ENCODE measurements at places on chromosomes 6 and 20.

DNA sequence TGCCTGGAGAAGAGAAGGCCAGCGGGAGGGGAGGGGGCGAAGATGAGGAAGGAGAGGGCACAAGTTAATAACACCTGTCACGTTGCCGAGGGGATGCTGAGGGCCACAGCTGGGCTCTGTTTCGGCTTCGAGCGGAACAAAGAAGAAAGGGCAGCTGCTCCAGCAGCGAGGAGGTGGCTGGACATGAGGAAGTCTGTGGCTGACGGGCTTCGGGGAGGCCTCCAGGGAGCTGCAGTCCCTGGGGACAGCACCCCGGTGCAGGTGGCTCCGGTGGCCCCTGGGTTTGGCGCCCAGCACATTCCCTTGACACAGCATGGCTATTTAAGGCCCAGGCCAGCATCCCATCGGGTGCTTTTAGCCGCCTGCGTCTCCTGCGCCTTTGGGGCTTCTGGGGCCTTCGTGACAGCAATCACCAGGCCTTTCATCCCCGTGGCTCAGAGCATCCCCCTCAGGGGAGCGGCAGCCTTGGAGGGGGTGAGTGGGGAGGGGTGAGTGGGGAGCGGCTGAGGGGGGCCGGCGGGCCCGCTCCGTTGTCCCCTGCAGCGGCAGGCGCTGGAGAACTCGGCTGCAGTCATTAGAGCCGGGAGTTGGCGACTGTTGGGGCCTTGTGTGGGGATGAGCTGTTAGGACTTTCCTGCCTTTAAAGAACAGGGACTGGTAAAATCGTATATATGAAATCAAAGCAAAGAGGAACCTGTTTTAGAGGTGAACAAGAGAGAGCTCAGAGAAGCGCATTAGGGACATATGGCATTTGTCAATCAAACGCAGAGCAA is 99.0 kb downstream of the TMEM242 start:
- H3K4me3 ChIP-seq: no peak overlapping the region
- H3K4me1 ChIP-seq: peaks cover 64% of the 10 kb centered on the region
- H3K27ac ChIP-seq: no peak overlapping the region
- H3K36me3 ChIP-seq: no peaks in the 10 kb centered on the region
- H3K27me3 ChIP-seq: no peaks in the 10 kb centered on the region
- peak; percentile 14 for DNase-seq

DNA sequence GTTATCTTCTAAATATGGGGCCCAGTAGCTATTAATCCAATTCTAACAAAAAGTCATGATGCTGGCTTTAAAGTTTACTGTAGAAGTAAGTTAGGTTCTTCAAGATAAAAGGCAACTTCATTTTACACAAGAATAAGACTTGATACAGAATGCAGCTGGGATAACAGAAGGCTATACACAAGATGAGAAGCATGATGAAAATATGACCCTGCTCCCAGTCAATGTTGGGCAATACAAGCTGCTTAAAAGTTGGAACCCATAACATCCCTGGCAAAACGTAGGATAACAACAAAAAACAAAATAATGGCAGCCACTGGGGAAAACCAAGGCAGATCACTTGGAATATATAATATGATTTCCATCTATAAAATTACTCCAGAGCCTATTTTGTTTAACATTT is 87.6 kb upstream of the RSPO3 start:
- H3K4me1 ChIP-seq: no peaks in the 10 kb centered on the region
- no peaks in the 10 kb centered on the region for H3K36me3 ChIP-seq
- H3K4me3 ChIP-seq: no peak overlapping the region
- DNase-seq: no peak
- H3K27ac ChIP-seq: no peak overlapping the region

- peak overlapping the region; percentile 92 for H3K27ac ChIP-seq
- peaks cover 26% of the 10 kb centered on the region for H3K4me1 ChIP-seq
- H3K36me3 ChIP-seq: peaks cover 6% of the 10 kb centered on the region
- peak; percentile 23 for DNase-seq
- H3K27me3 ChIP-seq: no peaks in the 10 kb centered on the region
Observed at GRCh38 chr6:156776470-156776839, 723 bp upstream of the ARID1B start.

DNA sequence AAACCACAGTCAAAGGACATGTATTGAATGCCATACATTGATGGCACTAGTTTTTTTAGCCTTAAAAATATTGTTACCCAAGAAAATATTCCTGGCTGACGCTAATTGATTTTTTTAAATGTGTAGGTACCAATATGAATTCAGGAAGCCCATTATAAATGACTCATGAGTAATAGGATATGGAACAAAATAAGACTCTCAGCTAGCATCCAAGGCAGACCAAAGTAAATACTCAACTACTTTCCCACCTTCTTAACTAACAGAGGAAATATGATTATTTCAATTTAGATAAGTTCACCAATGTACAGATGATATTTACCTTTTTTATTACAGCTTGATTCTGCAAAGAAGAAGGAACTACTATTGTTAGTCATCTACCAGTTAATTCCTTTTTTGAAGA is 43.2 kb upstream of the TXNDC5 start:
- DNase-seq: no peak
- no peak overlapping the region for H3K4me3 ChIP-seq
- peaks cover 3% of the 10 kb centered on the region for H3K27me3 ChIP-seq
- H3K4me1 ChIP-seq: no peaks in the 10 kb centered on the region
- no peaks in the 10 kb centered on the region for H3K36me3 ChIP-seq
- H3K27ac ChIP-seq: no peak overlapping the region

DNA sequence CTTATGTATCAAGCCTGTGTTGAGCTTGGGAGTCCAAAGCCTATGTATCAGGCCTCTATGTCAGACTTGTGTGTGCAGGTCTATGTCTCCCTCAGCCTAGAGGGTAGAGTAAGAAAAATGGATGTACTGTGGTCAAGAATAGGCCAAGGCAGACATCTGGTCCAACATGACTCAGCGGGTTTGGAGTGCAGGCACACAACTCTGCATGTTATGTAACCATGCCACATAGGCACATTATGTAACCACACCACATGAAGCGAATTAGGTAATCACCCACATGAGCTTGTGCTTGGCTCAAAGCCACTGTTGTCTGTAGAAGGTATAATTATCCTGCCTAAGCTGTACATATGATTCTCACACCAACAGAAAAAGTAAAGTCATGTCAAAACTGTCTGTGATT is 1190.5 kb upstream of the EYS start:
- H3K27me3 ChIP-seq: no peaks in the 10 kb centered on the region
- H3K27ac ChIP-seq: no peak overlapping the region
- DNase-seq: no peak
- no peaks in the 10 kb centered on the region for H3K4me1 ChIP-seq

- no peak for DNase-seq
- peaks cover 20% of the 10 kb centered on the region for H3K4me1 ChIP-seq
- no peak overlapping the region for H3K4me3 ChIP-seq
- H3K27ac ChIP-seq: no peak overlapping the region
- peaks cover 8% of the 10 kb centered on the region for H3K36me3 ChIP-seq
Observed at GRCh38 chr6:44229376-44230033, 6.1 kb downstream of the SLC29A1 start.

DNA sequence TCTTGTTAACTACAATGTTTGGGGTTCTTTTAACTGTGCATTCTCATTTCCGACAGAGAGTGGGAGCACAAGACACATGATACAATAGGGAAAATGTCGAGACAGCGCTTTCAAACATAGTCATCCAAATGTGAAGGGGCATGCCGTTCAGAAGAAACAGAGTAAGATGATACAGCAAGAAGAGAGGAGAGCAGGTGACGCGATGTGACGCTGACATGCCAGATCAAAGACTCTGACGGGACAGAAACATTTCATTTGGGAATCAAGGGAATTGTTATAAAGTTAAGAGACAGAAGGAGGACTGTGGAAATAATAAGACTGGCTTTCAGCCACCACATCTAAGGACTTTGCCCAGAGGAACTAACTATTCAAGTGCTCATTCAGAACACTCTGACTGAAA is 117.4 kb downstream of the FAXC start:
- H3K4me3 ChIP-seq: no peak overlapping the region
- no peak overlapping the region for H3K27ac ChIP-seq
- H3K4me1 ChIP-seq: no peaks in the 10 kb centered on the region
- no peak for DNase-seq

DNA sequence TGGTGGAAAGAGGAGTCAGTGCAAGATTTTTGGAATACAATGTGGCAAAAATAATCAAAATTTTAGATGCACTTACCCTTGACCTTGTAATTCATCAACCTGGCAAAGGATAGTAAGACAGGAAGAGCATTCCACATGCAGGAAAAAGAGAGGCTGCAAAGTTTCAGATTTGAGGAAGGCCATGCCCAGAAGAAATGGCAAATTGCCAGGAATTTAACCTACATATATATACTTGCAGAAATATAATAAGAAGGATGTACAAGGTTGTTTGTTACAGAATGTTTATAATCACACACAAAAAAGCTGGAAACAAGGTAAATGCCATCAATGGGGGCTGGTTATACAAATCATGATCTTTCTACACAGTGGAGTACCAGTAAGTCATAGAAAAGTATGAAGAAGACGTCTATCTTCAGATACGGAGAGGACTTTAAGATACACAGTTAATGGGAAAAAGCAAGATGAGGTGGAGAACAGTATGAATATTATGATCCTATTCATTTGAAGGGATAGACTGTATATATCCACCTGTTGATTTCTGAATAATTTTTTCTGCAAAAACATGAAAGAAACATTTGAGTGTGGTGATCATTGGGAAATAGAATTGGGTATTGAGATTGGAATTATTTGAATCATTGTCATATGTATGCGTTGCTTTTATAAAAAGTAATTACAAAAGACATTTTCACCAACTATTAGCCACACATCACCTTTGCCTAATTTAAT is 253.8 kb downstream of the TBC1D7 start:
- no peak for DNase-seq
- no peak overlapping the region for H3K4me3 ChIP-seq
- peaks cover 5% of the 10 kb centered on the region for H3K27me3 ChIP-seq
- no peaks in the 10 kb centered on the region for H3K36me3 ChIP-seq
- no peaks in the 10 kb centered on the region for H3K4me1 ChIP-seq
- no peak overlapping the region for H3K27ac ChIP-seq

DNA sequence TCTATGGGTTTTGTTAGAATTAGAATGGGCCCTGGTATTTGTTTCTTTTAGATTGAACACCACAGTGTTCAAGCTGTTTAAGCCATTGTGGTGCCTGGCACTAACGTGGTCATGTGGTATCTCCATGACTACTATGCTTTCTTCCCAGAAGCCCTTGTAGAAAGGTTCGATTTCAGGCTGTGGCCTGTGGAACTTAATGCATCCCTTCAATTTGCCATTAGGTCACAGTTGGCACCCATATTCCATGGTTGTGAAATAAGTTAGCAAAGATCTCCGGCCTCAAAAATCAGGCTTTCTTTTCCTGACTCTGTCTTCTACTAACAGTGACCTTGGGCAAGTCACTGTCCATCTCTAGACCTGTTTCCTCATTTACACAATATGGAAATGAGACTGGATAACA is 31.3 kb upstream of the AAR2 start:
- H3K4me3 ChIP-seq: no peak overlapping the region
- peaks cover 6% of the 10 kb centered on the region for H3K27me3 ChIP-seq
- no peak overlapping the region for H3K27ac ChIP-seq
- peaks cover 4% of the 10 kb centered on the region for H3K4me1 ChIP-seq

DNA sequence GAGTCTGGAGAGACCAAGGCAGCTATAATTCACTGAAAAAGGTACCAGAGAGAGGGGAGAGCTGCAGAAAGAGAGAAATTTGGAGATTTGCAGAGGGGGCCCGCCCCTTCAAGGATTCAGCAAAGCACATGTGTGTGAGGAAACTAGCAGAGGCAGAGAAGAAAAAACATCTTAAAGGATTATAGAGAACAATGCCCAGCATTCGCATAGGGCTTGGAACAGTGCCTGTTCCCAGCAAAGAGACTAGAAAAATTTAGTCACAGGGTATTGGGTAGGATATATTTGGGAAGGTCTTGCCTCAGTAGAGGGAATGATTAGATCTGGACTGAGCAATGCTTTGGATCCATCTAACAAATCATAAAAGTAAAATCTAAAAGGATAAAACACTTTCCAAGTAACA is 44.0 kb downstream of the SRPK1 start:
- peaks cover 5% of the 10 kb centered on the region for H3K4me1 ChIP-seq
- H3K27me3 ChIP-seq: no peaks in the 10 kb centered on the region
- H3K27ac ChIP-seq: no peak overlapping the region
- DNase-seq: no peak

- no peaks in the 10 kb centered on the region for H3K36me3 ChIP-seq
- H3K4me3 ChIP-seq: no peak overlapping the region
Observed at GRCh38 chr6:139872665-139873064, 498.2 kb upstream of the CITED2 start.

DNA sequence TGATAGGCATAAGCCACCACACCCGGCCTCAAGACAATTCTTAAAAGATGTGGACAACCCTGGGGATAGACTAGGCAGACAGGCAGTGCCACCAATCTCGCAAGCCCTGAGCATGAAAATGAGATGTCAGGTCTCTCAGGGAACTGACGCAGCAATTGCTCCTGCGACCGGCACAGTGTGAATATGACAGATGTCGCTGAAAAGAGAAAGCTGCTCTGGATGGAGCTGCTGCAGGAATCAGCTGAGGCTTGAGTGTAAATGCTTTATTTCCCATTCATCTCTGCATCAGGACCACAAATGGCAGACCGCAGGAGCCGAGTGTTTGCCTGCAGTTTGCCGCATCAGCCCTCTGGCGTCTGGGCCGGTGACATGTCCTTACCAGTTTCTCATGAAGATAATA is 68.4 kb downstream of the TFAP2C start:
- H3K27me3 ChIP-seq: no peaks in the 10 kb centered on the region
- no peak overlapping the region for H3K27ac ChIP-seq
- H3K4me1 ChIP-seq: no peaks in the 10 kb centered on the region

GRCh38 chr6:39313526-39314272 is 520 bp downstream of the KCNK17 start:
- H3K27me3 ChIP-seq: peaks cover 60% of the 10 kb centered on the region
- peaks cover 6% of the 10 kb centered on the region for H3K4me1 ChIP-seq
- H3K4me3 ChIP-seq: no peak overlapping the region

DNA sequence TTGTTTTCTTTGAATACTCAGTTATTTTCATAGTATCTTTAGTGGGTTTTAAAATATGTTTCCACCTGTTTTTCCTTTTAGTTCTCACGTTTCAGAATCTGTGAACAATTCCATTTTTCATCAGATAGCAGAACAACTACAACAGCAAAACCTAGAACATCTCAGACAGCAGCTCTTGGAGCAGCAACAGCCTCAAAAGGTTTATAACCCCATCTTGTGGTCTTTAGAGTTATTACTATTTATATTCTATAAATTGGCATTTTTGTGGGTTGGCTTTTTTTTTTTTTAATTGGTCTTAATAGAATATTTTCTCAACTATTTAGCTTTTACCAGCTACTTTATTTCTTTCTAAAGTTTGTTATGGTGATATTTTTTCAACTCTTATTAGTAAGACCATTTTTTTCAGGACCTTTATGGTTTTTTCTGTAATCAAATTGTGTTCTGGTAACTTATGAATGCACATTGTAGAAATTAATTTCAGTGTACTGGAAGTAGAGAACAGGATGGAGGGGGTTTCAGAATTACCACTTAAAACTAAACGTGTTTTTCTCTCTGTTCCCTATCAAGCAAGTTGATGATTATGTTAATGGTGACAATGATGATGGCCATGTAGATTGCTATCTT is 72.2 kb downstream of the SCAF8 start:
- no peak overlapping the region for H3K27ac ChIP-seq
- peaks cover 1% of the 10 kb centered on the region for H3K4me1 ChIP-seq
- H3K4me3 ChIP-seq: no peak overlapping the region
- H3K27me3 ChIP-seq: no peaks in the 10 kb centered on the region
- no peak for DNase-seq

Data from activated CD4-positive, alpha-beta memory T cell treated with anti-CD3 and anti-CD28 coated beads, Interleukin-2, amount 10 ng/mL, durations not matched to agents 7 days and 5 days (primary cell).